HepG2 (cell line): ENCODE measurements at places on chromosomes 16 and 17. TPM values are rescaled to one million over a fixed set of nuclear protein-coding genes. Genes with fewer than 3 reads are reported as not detected.

GRCh38 chr17:72422505-72423285 is 301.9 kb downstream of the SOX9 start:
- DNase-seq = peak; percentile 96

- peak; percentile 89 for DNase-seq
Measured at GRCh38 chr16:23060458-23061320, 88.6 kb downstream of the USP31 start.

DNA sequence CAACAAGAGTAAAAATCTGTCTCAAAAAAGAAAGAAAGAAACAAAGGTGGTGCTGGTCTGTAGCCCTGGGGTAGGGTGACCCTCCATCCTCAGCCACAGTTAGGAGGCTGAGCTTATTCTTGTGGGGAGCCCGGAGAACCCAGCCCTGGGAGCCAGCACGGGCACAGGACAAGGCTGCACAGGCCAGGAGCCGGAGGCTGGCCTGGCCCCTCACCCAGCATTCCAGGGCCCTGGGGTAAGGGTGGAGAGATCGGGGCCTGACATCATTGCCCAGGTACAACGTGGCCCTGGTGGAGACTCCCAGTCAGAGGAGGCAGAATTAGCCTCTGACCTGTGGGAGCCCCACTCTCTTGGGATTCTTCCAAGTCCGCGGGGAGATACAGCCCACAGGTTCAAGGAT is 10.3 kb upstream of the KRT17 start:
- no peak for DNase-seq

The SULT1A1 gene
- 147 and 174 TPM in 2 replicates for total RNA-seq

The NPIPA5 gene
- 9.7 and 10.7 TPM in 2 replicates for total RNA-seq

The JPH3 gene
- total RNA-seq = not detected in 2 replicates

The AIPL1 gene
- not detected in 2 replicates for total RNA-seq
